Fibroblast of skin of abdomen (primary cell): ENCODE measurements at places on chromosomes 12 and 14.

DNA sequence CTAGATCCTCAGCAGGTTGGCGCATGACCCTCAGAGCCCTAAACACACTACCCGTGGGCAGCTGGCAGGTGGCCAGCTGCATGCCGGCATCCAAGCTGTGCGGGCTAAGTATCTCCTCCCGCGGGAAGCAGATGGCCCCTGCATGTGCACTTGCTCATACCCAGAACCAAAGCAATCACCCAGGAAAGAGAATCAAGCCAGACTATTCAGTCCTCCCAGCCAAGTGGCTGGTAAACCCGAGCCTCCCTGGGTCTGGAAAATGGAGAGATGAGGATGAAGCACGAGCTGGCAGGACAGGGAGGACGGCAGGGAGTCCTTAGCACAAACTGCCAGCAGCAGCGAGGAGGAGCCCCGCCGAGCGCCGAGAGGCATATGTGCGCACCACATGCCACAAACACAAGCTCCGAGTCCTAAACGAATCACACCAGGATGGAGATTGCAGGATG lies 139.7 kb downstream of the RIMBP2 start:
- DNase-seq, result no peak

GRCh38 chr12:16972923-16973770 lies 367.2 kb upstream of the LMO3 start:
- DNase-seq, result no peak

- peak; percentile 80 for DNase-seq
These were observed 289.7 kb downstream of the RAD51B start for GRCh38 chr14:68109132-68109900.

DNA sequence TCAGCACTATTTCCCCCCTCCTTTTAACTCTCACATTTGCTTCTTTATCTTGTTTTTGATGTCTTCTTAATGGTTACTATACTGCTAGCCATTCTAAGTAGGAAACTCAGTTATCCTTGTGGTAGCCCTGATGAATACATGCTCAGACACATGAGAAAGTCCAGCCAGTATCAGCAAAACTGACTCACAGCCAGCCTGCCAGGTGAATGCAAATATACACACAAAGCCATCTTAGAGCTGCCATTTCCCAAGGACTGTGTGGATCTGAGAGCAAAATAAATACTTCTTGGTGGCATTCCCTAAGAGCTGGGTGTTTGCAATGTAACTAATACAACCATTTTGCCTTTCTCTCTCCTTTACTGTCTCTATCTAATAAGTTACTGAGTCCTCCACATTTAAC lies 455.2 kb downstream of the CCER1 start:
- no peak for DNase-seq
